ENCODE measurements at places on chromosomes 12 and 14.

GRCh38 chr12:58671196-58671595, 249.1 kb downstream of the LRIG3 start:
- no peak for DNase-seq

DNA sequence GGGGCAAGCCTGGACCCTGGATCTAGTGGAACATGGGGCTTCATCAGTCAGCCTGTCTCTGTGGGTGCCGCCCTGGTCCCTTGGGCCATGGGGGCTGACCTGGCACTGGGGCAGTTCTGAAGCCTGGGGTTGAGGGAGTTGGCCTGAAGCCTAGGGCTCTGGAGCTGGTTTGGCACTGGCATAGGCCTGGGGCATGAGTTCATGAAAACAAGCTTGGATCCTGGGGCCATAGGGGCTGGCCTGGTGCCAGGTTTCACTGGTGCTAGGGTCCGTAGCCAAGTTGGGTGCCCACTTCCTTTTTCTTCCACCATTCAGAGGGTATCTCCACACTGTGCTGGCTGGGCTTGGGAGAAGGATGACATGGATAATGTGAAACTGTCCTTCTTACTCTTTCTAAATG, 26.6 kb upstream of the ANO4 start:
- no peak for DNase-seq

DNA sequence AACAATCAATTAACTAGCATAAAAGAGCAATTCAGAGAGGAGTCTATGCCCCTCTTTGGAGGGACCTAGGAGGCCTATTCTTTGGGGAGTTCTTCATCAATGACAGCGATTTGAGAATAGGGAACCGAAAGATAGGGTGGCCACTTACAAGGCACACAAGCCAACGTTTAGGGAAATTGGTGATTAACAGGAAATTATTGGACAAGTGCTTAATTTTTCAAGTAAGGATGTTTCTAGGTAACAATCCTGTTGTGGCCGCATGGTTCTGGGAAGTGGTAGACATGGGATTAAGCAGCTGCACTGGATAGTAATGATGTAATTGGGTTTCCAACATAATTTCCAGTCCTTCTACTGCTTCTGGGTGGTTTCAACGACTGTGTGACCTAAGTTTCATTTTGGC, 83.2 kb downstream of the HMGA2 start:
- DNase-seq: no peak

DNA sequence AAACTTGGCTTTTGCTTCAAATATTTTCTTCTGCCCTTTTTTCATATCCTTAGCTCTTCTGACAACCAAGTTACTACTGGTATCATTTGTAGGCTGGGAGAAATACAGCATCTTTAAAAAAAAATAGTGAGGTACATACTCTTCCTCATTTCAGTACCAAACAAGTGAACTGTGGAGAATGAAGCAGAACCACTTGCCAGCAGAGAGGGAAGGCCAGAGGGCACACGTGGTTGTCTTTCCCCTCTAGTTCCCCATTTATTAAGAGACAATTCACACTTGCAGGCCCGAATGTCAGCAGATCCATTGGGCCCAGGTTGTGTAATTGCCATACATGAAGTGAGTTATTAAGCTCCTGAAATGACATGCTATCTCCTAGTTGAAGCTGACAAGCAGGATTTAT, 3.2 kb downstream of the SUSD6 start:
- no peak for DNase-seq

DNA sequence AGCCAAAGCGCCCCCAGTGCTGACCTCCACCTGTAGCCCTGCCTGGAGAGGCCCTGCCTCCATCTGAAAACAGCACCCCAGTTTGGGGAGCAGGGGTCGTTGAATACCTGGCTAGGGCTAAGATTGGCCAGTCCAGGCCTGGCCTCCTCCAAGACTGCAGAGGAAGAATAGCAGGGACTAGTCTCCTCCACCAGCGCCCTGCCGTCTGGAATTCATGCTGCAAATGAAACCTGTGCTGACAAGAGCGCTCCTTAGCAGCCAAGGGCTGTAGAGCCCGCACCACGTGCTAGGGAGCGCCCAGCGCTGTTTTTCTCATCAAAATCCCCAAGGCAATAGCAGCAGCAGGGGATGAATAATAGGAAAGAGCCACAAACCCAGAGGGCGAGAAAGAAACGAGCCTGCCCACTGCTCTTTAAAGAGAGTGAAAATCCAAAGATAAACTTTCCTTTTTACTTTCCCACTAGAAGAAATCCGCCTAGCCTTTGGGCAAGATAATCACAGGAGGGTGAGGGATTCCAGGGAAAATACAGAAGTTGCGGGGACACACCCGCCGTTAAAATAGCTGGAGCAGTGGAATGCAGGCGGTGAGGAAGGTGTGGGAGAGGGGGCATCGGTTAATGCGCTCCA, 3.3 kb downstream of the COL2A1 start:
- peak; percentile 91 for DNase-seq

DNA sequence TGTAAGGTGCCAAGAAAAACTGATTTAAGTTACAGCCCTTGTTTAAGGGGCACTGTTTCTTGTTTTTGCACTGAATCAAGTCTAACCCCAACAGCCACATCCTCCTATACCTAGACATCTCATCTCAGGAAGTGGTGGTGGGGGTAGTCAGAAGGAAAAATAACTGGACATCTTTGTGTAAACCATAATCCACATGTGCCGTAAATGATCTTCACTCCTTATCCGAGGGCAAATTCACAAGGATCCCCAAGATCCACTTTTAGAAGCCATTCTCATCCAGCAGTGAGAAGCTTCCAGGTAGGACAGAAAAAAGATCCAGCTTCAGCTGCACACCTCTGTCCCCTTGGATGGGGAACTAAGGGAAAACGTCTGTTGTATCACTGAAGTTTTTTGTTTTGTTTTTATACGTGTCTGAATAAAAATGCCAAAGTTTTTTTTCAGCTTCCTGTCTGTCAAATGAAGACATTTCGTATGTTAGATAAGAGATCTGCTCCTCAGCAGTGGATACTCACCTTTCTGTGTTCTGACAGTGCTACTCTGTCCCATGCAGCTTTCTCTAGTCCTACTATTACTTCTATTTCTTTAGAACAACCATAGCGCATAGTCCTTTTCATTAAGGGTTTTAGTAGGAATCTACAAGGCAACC, 1.2 kb upstream of the PA2G4 start:
- no peak for DNase-seq

GRCh38 chr14:32350020-32350419, 20.9 kb downstream of the AKAP6 start:
- no peak for DNase-seq

DNA sequence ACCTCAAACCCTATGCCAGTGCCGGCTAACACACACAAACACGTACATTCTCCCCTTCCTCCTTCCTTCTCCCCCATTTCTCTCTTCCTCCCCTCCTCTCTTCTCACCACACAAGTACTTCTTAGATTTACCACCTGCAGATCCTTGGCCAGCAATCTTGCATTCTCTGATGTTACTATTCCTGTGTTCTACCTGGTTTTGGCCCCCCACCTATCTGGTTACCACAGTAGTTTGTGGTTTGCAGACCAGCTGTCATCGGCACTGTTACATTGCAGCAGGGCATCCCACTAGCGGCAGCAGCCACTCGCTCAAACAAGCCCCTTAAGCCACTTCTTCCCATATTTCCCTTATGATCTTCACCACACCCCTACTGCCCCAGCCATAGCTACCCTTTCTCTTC, 3.9 kb downstream of the ABHD4 start:
- DNase-seq: no peak

GRCh38 chr12:31728289-31728916, 418 bp downstream of the AMN1 start:
- no peak for DNase-seq

- DNase-seq: no peak
Observed at GRCh38 chr12:69425417-69425816, 44.8 kb upstream of the FRS2 start.

- DNase-seq: no peak
Observed at GRCh38 chr14:20295067-20295466, 10.7 kb downstream of the TTC5 start.

DNA sequence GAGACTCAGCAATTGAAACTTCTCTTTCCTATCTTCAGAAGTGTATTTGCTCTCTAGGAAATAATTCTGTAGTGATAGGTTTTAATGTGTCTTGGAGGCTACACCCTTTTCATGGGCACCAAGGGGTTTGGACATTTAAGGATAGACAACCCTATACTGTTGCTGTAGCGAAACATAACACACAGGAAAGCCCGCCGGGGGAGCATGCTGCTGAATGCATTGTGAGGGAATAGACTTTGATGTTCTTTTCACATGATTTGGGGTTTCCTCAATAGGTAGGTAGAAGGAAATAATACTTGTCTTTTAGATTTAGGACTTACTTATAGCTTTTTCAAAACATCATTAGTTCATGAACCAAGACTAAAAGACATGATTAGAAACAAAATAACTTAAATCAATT, 97.0 kb downstream of the PELI2 start:
- no peak for DNase-seq

GRCh38 chr12:21054334-21054733, 76.7 kb upstream of the SLCO1B1 start:
- no peak for DNase-seq

- DNase-seq: no peak
Observed at GRCh38 chr12:40216516-40217288, 8.1 kb upstream of the LRRK2 start.

GRCh38 chr12:108896336-108896735, 16.4 kb downstream of the DAO start:
- DNase-seq: no peak

GRCh38 chr14:30840086-30840779, 34.1 kb upstream of the COCH start:
- DNase-seq: no peak

- no peak for DNase-seq
Observed at GRCh38 chr14:39085933-39086332, 17.1 kb downstream of the SEC23A start.

GRCh38 chr12:67697443-67697842, 48.9 kb downstream of the DYRK2 start:
- no peak for DNase-seq

GRCh38 chr12:58881816-58882215, 38.5 kb downstream of the LRIG3 start:
- no peak for DNase-seq

DNA sequence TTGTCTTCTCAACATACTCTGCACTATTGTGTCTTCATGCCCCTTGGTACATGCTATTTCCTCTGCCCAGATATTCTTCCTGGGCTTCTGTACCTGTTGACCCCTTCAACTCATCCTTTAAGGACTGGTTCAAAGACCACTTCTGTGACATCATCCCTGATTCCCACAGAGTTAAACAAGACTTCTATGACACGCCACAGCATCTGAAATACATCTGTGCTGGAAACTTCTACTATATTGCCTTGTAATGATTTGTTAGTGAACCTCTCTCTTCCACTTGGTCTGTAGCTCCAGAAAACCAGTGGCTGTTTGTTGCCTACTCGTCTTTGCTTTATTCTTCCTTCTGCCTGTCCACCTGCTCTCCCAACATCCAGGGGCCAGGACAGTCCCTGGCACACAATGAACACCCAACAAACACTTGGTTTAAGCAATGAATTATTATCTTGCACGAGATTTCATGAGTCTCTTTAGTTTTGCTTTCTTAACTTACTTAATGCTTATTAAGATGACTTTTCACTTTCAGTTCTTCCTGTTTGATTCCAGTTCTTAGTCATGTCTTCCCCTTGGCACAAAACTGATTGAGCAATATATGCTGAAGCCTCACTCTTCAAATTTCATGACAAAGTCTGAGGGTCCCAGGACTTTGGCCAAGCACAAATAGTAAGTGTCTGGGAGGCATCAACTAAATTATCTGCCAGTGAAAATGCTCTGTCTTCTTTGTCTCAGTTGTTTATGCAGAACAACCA, 485.9 kb downstream of the APAF1 start:
- no peak for DNase-seq

GRCh38 chr12:76687981-76688380, 75.9 kb upstream of the ZDHHC17 start:
- DNase-seq: no peak

- no peak for DNase-seq
Observed at GRCh38 chr12:117818400-117818799, 150.4 kb downstream of the KSR2 start.

DNA sequence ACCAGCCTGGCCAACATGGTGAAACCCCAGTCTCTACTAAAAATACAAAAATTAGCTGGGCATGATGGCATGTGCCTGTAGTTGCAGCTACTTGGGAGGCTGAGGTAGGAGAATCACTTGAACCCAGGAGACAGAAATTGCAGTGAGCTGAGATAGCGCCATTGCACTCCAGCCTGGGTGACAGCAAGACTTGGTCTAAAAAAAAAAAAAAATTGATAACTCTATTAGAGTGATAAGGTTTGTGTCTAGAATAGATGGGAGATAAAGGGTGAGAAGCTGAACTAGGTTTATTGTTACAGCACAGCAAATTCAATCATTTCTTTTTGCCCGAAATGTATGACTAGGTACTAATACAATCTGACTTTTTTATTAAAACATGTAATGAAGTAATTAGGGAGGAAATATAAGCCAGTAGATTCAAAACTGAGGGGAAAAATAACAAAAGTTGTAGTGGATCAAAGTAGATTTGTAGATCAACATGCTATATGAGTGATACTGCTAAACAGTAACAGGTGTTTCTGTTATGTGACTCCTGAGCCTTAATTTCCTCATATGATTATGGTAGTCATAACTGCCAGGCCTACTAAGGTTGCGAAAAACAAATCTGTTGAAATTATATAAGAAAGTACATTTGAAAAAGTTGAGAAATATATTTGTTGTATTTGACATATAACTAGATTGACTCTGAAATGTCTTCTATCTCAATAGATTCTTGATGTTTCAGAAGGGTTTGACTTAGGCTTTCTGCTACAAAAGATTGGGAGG, 83.6 kb downstream of the WNK1 start:
- DNase-seq: no peak

DNA sequence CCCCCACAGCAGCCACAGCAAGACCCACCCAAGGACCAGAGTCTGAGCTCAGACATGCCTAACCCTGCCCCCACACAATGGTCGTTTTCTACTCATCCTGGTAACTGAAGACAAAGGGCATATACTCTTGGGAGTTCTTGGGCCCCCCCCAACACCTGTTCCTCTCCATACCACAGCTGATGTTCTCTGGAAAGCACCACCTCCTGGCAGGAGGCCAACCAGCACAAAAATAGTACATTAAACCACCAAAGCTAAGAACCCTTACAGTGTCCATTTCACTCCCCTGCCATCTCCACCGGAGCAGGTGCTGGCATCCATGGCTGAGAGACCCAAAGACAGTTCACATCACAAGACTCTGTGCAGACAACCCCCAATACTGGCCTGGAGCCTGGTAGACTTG, 80.6 kb upstream of the DAAM1 start:
- no peak for DNase-seq

All from endodermal cell (in vitro differentiated cells).